ENCODE measurements at places on chromosomes 7 and 10. TPM values are rescaled to one million over a fixed set of nuclear protein-coding genes. Genes with fewer than 3 reads are reported as not detected.

SFTPD gene
- 0.36 TPM for total RNA-seq

VGF gene
- total RNA-seq: 0.36 TPM

RELN gene
- total RNA-seq: 0.36 TPM

MINDY3 gene
- 36.6 TPM for total RNA-seq

SCIN gene
- total RNA-seq: 4.7 TPM

NEUROD6 gene
- not detected for total RNA-seq
